ENCODE measurements at places on chromosomes 12 and 14.

- DNase-seq: peak; percentile 87
These were observed at the start of gene WASHC3 for GRCh38 chr12:102061560-102062418. WASHC3 (minus strand) TSS chr12:102061991; CDS start chr12:102061962, 29 bp downstream.

DNA sequence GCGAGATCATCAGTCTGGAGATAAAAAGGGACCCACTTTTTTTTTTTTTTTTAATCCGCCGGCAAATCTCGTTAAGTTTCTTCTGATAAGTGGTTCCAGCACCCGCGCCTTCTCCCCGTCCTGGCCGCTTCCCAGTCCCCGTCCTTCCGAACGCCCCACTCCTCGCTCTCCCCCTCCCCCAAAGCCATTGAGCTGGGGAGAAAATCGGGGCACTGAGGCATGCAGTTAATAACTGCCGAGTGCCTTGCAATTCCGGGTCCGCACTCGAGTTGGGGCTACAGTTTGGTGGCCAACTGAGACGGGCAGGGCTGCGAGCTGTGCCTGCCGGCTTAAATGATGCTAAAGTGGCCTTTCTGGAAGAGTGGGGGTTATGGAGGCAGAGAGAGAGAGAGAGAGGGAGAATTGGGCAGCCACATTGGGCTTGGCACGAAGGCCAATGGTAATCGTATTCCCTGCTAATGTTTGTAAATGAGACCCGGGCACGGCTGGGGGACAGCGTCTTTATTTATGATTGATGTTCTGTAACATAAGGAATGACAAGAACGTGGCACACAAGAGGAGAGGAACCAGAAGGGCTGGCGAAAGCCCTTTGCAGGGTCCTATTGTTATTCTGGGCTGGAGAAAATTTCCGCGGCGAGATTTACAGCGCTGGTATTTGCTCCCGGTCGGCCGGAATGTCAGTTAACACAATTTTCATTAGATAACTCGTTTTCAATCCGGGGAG is 115.4 kb upstream of the MYL2 start:
- no peak for DNase-seq

DNA sequence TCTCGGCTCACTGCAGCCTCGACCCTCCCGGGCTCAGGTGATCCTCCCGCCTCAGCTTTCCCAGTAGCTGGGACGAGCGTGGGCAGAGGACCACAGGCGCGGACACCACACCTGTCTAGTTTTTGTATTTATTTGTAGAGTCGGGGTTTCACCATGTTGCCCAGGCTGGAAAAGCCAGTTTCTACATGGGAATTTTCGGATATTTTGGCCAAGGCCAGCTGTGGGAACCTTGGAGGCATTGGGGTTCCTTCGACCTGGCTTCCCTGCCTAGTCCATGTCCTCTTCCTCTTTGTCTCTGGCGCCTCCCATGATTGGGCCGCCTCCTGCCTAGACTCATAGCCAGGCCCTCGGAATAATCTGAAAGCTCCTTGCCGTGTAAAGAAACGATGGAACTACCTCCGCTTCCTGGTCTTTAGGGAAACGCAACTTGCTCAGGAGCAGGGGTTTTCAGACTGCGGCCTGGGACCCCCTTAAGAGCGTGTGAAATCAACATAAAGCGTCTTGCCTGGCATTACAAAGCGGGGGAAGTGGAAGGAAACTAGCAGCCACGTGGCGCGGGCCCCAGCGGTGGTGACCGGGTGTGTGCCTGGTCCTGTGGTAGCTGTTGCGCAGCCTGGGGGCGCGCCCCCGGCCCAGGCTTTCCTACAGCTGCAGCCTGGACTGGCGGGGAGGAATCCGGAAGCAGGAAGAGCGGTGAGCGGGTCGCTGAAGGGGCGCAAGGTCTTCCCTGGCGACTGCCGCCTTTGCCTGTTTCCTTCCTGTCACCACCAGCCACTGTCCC is 1.4 kb upstream of the HSP90AA1 start:
- peak; percentile 65 for DNase-seq

- no peak for DNase-seq
These were observed 87.3 kb upstream of the LRIG3 start for GRCh38 chr12:59007620-59008019.

- no peak for DNase-seq
These were observed 80.3 kb upstream of the PWP1 start for GRCh38 chr12:107605293-107605692.

GRCh38 chr14:100138955-100139354 is 20.5 kb downstream of the DEGS2 start:
- DNase-seq: no peak

All from KG1 (cell line).